ENCODE measurements at places on chromosomes 3 and 15.

DNA sequence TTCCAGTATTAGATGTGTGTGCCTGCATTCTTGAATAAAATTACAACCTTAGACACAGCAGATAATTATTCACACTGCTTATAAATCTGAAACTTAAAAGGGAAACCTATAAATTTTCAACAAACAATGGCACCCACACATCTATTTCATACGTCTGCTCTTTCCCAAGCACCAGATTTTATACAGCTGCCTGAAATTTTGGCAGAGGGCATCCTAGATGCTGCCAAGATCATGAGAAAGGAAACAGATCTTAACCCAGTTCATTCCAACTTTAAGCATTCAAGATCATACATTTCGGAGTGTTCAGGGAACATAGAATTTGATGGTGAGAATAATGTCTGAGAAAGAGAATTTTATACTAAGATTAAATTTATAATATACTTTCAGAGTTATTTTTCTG, 53.1 kb downstream of the CLDN1 start:
- DNase-seq: no peak

- no peak for DNase-seq
Measured at GRCh38 chr3:54066253-54066652, 56.1 kb upstream of the CACNA2D3 start.

GRCh38 chr3:10551139-10551538, 45.8 kb upstream of the ATP2B2 start:
- DNase-seq: no peak

DNA sequence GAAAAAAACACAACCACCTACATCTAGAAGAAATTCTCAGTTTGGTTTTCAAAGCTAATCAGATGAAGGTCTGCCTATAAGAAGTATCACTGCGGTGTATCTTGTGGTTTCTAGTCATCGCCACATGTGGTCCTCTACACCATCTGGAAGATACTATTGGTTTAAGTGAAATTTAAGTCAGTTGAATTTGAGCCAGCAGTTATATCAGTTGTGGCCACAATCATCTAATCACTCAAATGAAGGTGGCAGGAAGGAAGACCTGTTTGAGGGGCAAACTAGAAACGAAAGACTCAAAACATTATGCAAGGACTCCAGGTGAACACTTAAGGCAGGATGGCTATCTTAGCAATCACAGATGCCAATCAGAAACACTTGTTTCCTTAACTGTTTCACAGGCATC, 48.7 kb downstream of the ETV5 start:
- DNase-seq: no peak

GRCh38 chr3:61648481-61648880, 87.1 kb downstream of the PTPRG start:
- DNase-seq: no peak

DNA sequence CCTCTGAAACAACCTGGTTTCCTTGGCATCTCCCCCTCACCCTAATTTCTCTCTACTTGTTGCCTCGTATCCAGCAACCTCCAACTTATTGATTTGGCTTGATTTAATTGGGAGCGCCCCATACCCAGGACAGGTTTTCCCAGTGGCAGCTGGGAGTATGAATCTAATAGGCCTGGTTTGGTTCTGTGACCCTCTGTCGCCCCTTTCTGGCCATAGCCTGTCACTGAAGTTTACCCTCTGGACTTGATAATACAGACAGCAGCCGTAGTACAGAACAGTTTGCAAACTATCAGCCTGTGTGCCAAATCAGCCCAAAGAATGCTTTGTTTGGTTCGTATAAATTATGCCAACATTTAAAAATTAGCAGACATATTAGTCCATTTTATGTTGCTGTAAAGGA, 525.1 kb upstream of the GOLIM4 start:
- no peak for DNase-seq
